ENCODE measurements at places on chromosomes 6 and 20.

GRCh38 chr6:38714239-38715015 lies 684 bp upstream of the DNAH8 start:
- DNase-seq: no peak

DNA sequence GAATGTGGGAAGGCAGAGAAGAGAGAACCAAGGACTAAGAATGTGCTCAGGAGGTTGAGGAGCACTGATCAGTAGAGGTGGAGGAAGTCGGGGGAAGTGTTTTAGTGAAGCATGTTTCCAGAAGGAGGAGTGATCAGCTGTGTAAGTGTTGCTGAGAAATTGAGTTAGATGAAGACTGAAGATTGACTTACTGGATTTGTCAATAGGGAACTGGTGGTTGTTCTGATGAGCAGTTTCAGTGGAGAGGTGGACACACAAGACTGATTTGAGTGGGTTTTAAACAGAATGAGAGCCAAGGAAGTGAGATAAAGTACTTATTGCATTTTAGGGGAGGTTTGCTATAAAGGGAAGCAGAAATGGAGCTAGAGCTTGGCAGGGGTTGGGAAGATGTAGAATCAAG lies 182.6 kb downstream of the CDKAL1 start:
- no peak for DNase-seq

- no peak for DNase-seq
These were observed 117.5 kb downstream of the KCNQ5 start for GRCh38 chr6:72739368-72739779.

DNA sequence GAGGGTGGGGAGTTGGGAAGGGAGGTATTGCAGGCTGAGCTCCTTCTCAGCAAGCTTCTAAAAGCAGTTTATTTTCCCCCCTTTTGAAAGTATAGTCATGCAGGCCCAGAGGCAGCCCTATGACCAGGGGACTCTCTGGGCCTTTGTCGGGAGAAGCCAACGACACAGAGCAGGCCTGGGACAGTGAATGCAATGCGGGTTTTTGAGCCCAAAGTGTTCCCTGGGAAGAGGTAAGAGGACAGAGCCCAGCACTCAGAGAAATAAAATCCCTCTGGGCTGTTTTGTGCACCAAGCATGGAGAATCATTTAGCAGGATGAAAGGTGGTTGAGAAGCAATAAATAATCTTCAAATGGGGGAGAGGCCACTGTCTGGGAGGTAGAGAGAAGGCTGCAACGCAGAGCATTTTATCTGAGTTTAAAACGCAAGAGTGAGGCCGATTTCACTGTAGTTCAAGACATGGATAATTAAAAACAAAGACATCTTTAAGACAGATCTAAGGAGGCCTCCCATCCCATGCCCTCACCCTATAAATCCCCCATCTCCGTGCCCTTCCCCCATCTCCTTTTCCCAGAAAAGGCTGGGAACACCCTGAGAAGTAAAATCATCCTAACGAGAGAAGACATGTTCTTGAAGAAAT lies 237.5 kb downstream of the CDC5L start:
- DNase-seq: no peak

GRCh38 chr6:157110607-157111006 lies 212.7 kb downstream of the TMEM242 start:
- no peak for DNase-seq

- DNase-seq: no peak
These were observed 272.8 kb upstream of the SLC35B3 start for GRCh38 chr6:8707956-8708772.

DNA sequence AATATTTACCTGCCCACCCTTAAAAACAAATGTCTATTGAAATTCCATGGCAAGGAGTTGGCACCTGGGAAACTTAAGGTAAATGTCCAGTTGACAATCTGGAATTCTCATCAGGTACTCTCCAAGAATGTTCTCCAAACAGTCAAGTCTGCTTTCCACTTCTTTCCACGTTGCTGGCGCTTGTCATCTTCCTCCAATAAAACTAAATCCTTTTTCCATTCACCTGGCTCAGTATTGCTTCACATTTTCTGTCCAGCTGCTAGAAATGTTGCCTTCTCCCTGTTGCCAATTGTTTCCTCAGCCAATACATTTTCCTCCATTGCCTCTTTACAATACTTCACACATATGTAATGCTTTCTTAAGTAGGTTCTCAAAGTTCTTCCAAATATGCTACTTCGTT lies 1288.1 kb upstream of the MAP3K7 start:
- no peak for DNase-seq

- no peak for DNase-seq
These were observed 1173.9 kb upstream of the CITED2 start for GRCh38 chr6:140548366-140548765.

DNA sequence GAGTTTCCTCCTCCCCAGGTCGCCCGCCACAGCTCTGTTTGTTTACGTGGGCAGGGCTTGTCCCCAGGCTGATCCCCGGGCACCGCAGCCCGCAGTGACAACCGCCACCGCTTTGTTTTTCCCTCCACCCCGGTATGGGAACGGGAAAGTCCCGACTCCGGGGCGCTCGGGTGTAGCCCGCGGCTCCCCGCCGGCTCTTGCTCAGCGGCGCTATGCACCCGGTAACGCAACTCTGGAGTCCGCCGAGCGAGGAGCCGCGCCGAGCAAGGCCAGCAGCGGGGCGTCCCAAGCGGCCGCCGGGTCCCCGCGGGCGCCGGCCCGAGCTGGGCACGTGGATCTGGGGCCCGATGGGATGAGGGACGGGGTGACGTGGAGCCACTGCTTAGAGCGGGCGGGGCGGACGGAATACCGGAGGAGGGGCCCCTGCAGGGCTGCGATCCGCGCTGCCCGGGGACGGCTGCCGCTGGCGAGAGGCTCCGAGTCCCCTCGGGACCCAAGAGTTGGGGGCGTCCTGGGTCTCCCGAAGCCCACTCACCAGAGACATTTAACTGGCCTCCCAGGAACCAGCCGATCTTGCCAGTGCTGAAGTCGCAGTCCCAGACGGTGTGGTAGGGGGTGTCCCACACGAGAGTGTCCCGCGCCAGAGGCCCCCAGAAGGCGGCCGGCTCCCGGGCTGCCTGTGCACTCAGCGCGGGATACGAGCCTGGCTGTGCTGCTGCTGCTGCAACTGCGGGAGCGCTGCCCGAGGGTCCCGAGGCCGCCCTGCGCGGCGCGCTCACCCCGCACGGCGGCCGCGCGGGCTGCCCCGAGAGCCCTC lies 497 bp downstream of the ACSS1 start:
- DNase-seq: peak; percentile 50

DNA sequence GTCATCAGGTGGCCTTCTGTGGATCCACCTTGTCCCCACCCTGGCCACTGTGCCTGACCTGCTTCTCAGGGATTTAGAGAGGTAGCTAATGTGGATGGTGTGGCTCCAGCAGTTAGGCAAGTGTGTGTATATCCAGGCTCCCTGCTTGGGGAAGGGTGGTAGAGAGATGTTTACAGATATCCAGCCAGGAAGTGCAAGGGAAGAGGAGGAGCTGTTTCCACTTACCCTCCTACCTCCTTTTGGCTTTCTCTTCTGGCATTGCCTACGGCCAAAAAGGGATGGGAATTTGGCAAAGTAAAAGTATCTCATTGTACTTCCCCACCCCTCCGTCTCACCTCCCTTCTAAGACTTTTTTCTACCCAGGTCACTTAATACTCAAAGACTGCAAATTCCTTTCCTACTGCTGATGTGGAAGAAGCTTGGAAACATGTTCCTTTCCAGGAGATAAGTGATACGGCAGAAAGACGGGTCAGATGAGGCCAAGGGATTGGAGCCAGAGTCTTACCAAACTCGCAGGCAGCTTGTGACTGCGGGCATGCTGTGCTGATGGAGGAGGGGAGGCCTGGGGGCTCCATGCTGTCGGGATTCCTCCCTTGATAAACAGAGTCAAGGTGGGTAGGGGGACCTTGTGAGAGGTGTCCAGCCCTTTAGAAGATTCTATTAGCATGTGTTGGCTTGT lies 253.4 kb downstream of the PRL start:
- no peak for DNase-seq

DNA sequence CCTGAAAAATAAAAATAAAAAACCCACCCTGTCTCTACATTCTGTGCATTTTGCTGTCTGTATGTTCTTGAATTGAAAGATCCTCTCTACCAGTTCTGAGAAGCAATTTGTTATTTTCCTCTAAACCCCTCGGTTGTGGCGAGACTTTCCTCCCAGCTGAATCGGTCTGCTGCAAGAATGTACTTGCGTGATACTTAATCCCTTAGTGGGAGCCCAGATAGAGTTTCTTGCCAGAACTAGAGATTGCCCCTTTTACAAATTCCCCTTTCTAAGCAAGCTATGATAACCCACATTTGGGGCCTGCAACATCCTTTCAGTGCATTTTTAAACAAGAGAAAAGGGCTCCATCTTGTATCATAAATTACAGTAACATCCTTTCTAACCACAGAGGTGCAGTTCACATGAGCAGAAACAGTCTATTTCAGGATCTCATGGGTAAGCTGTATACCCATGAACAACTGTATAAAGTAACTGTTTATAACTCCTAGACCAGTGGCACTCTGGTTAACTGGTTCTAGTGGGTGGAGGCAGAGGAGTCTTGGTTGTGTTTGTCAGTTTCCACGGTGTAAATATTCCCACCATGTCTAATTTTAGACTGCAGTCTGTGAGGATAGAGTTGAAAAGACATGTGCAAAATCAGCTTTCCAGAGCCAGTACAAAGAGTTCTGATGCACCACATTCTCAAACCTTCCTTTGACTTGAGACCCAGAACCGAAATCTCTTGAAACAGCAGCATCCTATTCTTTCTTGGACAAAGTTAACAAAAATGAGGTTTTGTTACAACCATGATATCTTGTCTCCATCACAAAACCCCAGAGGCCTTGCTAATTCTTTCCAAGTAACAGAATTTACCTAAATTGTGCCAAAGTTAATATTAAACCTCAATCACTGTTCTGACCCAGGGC lies 113.1 kb upstream of the ZNF217 start:
- DNase-seq: no peak

GRCh38 chr6:52523378-52524142 lies 53.3 kb downstream of the TRAM2 start:
- DNase-seq: no peak

- DNase-seq: no peak
These were observed 45.3 kb downstream of the PRR18 start for GRCh38 chr6:166262743-166263515.

GRCh38 chr6:30683183-30683979 lies 3.1 kb downstream of the PPP1R18 start:
- DNase-seq: no peak

DNA sequence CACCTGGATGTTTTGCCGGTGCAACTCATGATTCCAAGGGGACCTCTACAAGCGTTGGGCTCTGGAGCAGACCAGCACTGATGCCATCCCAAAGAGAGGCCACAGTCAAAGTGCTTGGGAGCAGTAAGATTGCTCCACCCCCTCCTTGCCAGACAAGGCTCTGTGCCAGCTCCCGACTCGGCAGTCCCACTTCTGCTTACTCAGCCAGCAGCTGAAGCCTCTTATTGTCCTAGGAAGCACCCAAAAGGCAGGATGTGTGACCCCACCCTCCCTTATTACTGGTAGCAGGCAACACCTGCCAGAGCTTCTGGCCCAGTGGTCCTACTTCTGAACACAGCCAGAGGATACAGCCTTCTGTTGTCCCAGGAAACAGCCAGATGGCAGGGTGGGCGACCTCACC lies 614.2 kb downstream of the TENT5A start:
- no peak for DNase-seq

GRCh38 chr20:5680192-5680591 lies 70.0 kb upstream of the SHLD1 start:
- DNase-seq: no peak

DNA sequence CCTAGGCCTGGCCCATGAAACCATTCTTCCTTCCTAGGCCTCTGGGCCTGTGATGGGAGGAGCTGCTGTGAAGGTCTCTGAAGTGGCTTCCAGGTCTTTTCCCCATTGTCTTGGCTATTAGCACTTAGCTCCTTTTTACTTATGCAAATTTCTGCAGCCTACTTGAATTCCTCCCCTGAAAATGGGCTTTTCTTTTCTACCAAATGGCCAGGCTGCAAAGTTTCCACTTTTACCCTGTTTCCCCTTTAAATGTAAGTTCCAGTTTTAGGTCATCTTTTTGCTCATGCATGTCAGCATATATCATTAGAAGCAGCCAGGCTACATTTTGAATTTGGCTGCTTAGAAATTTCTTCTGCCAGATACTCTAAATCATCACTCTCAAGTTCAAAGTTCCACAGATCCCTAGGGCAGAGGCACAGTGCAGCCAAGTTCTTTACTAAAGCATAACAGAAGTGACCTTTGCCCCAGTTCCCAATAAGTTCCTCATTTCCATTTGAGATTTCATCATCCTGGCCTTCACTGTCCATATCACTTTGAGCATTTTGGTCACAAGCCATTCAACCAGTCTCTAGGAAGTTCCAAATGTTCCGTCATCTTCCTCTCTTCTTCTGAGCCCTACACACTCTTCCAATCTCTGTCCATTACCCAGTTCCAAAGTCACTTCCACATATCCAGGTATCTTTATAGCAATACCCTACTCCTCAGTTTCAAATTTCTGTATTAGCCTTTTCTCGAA lies 71.9 kb downstream of the TBC1D7 start:
- no peak for DNase-seq

DNA sequence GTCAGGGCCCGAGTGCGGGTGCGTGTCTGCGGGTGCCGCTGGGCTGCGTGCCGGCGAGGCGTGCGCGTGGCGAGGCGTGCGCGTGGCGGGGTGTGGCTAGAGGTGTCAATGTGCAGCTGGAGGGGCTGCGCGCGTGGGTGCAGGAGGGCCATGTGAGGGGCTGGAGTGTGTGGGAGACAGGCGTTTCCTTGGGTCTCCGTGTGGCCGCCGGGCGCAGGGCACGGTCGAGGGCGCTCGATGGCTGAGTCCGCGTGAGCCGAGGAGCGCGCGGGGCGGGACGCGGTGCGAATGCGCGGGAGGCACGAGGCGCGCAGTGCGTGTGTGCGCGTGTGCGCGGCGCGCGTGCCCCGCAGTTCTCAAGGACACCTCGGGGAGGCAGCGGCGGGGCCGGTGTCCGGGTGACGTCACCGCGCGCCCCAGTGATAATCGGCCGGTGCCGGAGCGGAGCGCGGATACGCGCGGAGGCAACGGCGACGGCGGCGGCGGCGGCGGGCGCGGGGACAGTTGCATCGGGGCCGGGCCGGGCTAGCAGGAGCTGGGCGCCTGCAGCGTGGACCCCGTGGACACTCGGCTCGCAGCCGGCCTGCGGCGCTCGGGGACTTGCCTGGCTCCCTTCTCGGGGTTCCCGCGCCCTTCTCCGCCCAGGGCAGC lies 38.7 kb downstream of the YTHDF1 start:
- peak; percentile 25 for DNase-seq

- DNase-seq: no peak
These were observed 56.2 kb downstream of the ADGRF1 start for GRCh38 chr6:46985943-46986342.

- no peak for DNase-seq
These were observed at the start of gene SDC4 for GRCh38 chr20:45347936-45348778. SDC4 (minus strand) TSS chr20:45348424; CDS start chr20:45348384, 40 bp downstream.

DNA sequence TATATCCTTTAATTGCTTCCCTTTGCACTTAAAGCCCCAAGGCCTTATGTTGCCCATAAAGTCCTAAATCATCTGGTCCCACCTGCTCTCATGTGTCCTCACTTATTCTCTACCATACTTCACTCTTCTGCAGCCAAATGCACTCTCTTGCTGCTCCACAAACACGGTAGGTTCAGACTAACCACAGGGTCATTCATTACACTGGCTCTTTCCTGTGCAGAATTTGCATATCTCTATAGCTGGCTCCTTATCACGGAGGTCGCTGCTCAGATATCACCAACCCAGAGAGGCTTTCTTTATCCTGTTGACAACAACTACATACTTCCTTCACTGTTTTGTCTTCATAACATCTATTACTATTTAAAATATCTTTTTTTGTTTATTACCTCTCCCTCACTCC lies 86.8 kb downstream of the MOXD1 start:
- DNase-seq: no peak

GRCh38 chr6:30782425-30783014 lies 38.2 kb upstream of the IER3 start:
- DNase-seq: no peak

GRCh38 chr6:109336221-109336961 lies 45.9 kb downstream of the CD164 start:
- DNase-seq: no peak

Data from SW 1271 (cell line).